ENCODE measurements at places on chromosomes 5 and 9. TPM values are rescaled to one million over a fixed set of nuclear protein-coding genes. Genes with fewer than 3 reads are reported as not detected.

The GPR150 gene
- total RNA-seq = not detected

The PLAC8L1 gene
- not detected for total RNA-seq

The CBY3 gene
- total RNA-seq = not detected

The SAXO1 gene
- total RNA-seq = 0.10 TPM

The CEP72 gene
- 4.4 TPM for total RNA-seq

The IL5 gene
- total RNA-seq = not detected

The CATSPER3 gene
- total RNA-seq = not detected

The HRH2 gene
- 1.5 TPM for total RNA-seq

The MED10 gene
- 15.2 TPM for total RNA-seq

The PCDHGA2 gene
- 3.6 TPM for total RNA-seq

The PCDHA3 gene
- total RNA-seq = 0.20 TPM

The FAM78A gene
- 3.6 TPM for total RNA-seq

The PCDHGB6 gene
- 5.6 TPM for total RNA-seq

The MEIKIN gene
- total RNA-seq = not detected

The WNK2 gene
- total RNA-seq = 11.2 TPM

The DMRT3 gene
- not detected for total RNA-seq

The SPINK13 gene
- not detected for total RNA-seq

The IL13 gene
- total RNA-seq = 0.10 TPM

The PRUNE2 gene
- 13.6 TPM for total RNA-seq

The IFNK gene
- not detected for total RNA-seq

The PCDHB3 gene
- total RNA-seq = 2.7 TPM

The CFAP77 gene
- total RNA-seq = not detected

The MARCOL gene
- not detected for total RNA-seq

The C9orf50 gene
- not detected for total RNA-seq

The KDM3B gene
- 60.4 TPM for total RNA-seq

The IFNA2 gene
- total RNA-seq = not detected

The RNF224 gene
- total RNA-seq = not detected

The LHX3 gene
- 0.10 TPM for total RNA-seq

The OSTF1 gene
- total RNA-seq = 40.8 TPM

The TMEFF1 gene
- 4.7 TPM for total RNA-seq

The RNF208 gene
- 0.20 TPM for total RNA-seq

The FOXD4L4 gene
- 0.20 TPM for total RNA-seq

The SLC1A1 gene
- 1.3 TPM for total RNA-seq

The FGF1 gene
- 2.4 TPM for total RNA-seq

The IRX2 gene
- total RNA-seq = 22.5 TPM

Measured in skin of body (tissue), 3 donors.